Right ventricle myocardium superior (tissue), 1 donor: ENCODE measurements at places on chromosomes 1 and 21. TPM values are rescaled to one million over a fixed set of nuclear protein-coding genes. Genes with fewer than 3 reads are reported as not detected.

Gene SPRR1B
- total RNA-seq: not detected

Gene TAL1
- 3.8 TPM for total RNA-seq

GRCh38 chr1:15775706-15776105, 17.1 kb downstream of the FBLIM1 start:
- no peak for DNase-seq

DNA sequence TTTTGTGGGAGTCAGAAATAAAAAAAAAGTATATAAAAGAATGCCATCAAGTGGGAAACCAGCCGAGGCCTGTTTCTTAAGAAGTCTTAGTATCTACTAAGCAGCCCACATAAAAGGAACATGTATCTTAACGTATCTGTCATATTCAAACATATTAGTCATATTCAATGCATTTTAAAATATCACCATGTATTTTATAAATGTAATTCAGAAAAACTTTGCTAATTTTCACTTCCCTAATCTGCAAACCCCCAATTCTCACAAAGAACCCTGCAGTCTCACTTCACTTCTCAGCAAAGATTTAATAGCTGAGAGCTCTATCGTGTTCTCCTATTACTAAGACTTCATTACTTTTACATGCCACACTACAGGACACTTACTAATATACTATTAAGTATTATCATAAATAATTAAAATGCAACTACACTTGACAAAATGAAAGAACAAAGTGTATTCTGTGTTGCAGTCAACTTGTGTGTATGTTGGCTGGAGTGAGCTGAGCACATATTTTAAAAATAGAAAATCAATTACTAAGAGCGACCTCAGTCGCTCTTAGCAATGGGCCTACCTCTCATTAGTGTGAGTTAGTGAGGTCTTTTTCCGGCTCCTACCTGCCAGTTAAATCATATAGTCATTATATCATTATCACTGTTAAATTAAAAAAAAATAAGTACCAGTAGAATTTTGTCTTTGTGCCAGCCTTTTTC, 484.3 kb downstream of the LMO4 start:
- no peak for DNase-seq

DNA sequence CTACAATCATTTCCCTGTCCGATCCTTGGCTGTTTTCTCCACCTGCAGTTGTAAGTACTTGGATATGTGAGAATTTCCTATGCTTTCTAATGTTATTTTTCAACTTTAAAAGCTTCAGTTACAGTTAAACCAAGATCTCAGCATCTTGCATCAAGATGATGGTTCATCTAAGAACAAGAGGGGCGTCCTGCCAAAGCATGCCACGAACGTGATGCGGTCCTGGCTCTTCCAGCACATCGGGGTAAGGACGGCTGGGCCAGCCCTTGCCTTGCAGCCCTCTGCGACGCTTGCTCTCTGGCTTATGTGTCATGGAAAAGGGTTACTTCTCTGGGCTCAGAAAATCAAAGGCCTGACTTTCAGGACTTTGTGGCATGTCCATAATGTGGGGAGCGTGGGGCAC, 46.8 kb downstream of the PKNOX1 start:
- no peak for DNase-seq

GRCh38 chr21:39576518-39577128, 36.1 kb upstream of the B3GALT5 start:
- DNase-seq: no peak

- DNase-seq: no peak
Observed at GRCh38 chr1:154661110-154661509, 53.1 kb upstream of the ADAR start.
